ENCODE measurements at places on chromosomes 1 and 21.

GRCh38 chr1:156104065-156104810 is 10.3 kb upstream of the LMNA start:
- DNase-seq = peak; percentile 96

DNA sequence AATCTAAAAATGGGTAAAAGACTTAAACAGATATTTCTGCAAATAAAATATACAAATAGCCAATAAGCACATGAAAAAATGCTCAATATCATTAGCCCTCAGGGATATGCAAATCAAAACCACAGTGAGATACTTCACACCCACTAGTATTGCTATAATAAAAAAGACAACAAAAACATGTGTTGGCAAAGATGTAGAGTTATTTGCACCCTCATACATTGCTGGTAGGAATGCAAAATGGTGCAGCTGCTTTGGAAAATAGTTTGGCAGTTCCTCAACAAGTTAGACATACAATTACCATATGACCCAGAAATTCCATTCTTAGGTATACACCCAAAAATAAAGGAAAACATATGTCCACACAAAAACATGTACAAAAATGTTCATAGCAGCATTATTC is 30.2 kb downstream of the ZZZ3 start:
- peak; percentile 10 for DNase-seq

DNA sequence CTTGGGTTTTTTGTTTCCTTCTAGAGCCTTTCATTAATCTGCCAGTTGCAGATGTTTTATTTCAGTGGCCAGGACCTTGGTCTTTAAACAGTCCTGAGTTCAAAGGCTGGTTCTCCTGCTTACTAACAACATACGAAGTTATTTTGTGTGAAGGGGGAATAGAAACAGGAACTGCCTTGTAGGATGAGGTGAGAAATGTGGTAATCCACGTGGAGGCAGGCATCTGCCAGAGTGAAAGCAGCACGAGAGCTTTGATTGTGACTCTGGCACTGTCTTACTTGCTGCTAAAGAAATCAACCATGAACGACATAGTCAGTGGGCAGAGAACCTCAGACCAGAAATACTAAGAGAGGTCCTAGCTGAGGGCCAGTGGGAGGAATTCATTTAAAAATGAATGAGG is 30.4 kb downstream of the TMEM63A start:
- no peak for DNase-seq

GRCh38 chr1:41673378-41673777 is 188.9 kb upstream of the EDN2 start:
- no peak for DNase-seq

DNA sequence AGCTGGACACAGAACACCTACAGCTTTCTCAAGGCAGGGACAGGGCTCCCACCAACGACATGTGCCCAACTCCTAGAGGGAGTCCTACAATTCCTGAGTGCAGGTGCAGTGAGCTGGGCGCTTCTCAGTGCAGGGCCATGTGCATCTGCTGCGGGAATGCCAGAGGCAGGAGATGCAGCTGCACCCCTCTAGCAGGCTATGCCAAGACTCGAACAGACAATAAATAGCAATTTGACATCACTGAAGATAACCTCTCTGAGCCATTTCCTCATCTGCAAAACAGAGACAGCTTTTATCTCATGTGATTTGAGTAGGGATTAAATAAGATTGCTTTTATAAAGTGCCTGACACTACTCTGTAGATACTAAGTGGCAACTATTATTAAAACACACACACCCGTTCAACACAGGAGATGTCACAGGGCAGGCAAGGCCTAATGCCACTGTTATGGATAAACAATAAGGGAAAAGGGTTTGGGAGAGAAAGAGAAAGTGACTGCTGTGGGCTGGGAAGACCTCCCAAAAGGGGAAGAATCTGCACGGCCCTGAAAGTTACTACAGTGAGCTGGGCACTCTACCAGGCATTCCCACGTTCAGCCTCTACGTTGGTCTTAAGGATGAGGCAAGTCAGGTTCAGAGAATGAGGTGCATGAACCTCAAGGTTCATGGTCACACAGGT is 5.7 kb downstream of the SLC9A1 start:
- no peak for DNase-seq

DNA sequence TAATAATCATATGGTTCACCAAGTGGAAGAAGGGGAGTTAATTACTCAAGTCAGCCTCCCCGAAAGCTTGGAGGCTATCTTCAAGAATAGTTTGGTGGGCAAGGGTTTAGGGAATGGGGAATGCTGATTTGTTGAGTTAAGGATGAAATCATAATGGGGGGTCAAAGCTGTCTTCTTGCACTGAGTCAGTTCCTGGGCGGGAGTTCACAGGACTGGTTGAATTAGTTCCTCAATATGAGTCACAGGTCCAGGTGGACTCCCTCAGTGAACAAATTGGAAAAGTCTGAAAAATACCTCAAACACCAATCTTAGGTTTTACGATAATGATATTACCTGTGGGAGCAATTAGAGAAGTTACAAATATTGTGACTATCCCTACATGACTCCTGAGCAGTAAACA is 115.2 kb upstream of the COA6 start:
- DNase-seq = no peak

- no peak for DNase-seq
These were observed 74.5 kb downstream of the NPHP4 start for GRCh38 chr1:5917591-5918274.

DNA sequence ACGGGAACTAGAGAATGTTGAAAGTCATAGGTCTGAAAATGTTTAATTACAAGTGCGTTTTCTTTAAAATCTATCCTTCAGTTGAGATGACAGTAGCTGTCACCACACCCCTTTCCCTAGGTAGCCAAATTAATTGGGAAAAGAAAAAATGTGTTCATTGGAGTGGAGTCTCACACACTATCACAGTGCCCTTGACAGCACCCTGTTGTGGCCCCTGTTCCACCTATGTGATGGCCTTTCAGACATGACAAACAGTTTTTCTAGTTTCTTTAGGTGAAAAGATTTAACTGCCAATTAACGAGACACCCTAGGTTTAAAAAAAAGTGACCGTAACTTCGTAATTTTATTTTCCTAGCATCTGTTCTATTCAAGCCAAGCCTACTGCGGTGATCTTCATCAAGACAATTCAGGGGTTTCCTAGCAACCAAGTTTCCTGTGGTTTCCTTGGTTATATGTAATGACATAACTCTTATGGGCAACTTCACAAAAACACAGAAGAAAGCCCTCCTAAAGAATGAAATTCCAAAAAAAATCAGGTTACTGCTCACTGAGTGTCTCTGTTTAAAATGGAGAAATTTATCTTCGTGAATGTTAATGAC is 298.3 kb downstream of the PDE4B start:
- peak; percentile 9 for DNase-seq

DNA sequence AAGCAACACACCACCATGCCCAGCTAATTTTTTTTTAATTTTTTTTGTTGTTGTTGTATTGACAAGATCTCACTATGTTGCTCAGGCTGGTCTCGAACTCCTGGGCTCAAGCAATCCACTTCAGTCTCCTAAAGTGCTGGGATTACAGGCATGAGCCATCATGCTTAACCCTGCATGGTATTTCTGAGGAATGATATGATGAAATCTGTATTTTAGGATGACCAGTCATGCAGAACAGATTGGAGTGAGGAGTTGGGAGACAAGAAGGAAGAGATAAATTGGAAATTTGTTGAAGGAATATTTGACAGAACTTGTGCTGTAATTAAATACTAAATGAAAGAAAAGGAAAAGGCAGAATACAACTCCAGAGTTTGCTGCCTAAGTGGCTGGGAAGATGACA is 4.7 kb upstream of the NDUFS5 start:
- no peak for DNase-seq

DNA sequence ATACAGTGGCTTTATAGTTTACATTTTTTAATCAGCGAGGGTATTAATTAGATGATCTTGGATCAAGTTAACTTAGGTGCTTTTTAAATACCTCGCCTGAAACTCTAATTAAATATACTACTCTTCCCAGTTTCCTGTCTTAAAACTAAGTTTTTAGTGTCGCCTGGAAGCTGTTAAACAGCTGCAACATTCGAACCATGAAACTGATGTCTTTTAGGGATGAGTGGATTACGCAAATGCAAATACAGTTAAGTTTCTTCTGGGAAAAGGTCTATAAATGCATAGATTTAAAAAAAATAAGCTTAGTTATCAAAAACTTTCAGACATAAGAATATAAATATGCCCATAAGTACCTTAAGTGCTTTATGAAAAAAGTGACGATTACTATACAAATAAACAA is 228.3 kb downstream of the PTPRC start:
- peak; percentile 36 for DNase-seq

DNA sequence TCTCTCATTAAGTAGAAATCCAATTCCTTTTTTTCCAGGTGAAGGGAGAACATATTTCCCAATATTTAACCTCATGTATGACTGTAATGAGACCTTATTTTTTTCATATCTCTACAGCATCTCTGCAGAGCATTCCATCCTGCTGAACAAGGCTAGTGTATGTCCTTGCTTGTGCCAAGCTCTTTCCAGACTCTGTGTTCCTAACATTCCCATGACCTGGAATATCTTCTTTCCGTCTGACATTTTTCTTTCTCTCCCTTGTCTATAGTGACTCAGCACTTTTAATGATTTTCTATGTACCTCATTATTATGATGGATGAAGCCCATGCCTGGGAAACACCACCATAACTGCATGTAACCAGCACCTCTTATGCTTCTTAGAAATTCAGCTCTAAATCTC is 278.3 kb upstream of the NRIP1 start:
- no peak for DNase-seq

GRCh38 chr1:109782927-109783326 is 19.2 kb upstream of the EPS8L3 start:
- no peak for DNase-seq

- no peak for DNase-seq
These were observed 35.7 kb upstream of the FMN2 start for GRCh38 chr1:240055936-240056335.

GRCh38 chr1:44464361-44464760 is 59.3 kb downstream of the RNF220 start:
- DNase-seq = no peak

DNA sequence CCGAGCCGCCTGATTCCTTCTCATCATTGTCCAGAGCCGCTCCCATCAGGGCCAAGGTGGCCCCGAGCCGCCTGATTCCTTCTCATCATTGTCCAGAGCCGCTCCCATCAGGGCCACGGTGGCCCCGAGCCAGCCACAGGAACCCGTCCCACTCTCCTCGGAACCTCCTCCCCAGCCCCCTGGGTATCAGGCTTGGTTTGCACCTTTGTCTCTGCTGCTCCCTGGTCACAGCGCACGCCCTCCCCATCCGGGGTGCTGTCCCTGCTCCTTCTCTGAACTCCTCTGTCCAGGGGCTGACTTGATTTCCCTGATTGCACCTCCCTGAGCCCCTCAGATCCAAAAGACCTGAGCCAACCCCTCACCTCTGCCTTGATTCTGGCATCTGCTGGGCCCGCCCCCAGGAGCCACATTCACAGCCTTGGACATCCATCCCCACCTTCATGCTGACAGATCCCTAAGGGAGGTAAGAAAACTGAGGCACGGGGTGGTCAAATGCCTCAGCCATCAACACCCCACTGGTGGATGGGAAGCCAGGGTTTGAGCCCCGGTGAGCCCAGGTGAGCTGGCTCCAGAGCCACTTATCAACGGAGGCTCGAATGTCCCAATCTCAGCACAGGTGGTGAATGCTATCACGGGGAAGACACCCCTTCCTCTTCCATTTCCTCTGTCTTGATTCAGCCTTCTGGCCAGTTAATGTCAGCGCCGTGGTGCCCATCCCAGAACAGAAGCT is 25.6 kb upstream of the COL18A1 start:
- no peak for DNase-seq

DNA sequence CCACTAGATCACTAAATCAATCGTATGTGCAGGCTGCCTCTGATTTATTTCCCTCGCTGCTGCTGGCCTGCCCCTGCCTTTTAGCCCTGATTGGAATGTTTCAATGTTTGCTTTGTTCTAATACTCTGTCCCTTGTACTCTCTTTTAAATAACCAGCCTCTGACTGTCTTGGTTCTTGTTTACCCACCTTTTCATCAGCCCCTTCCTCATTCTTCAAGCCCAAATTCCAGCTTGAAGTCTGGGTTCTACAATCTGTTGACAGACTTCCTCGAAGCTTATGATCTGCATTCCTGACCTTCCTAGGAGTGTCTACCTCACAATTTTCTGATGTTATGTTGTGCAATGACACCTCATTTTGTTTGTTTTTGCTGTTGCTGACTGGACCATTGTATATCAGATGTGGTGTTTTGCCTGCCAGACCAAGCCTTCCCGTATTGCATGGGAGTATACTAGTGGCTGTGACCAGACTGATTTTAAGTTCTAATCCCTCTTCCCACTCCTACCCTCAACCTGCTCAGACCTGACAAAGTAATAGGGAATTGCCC is 46.6 kb upstream of the APOBEC4 start:
- DNase-seq = no peak

DNA sequence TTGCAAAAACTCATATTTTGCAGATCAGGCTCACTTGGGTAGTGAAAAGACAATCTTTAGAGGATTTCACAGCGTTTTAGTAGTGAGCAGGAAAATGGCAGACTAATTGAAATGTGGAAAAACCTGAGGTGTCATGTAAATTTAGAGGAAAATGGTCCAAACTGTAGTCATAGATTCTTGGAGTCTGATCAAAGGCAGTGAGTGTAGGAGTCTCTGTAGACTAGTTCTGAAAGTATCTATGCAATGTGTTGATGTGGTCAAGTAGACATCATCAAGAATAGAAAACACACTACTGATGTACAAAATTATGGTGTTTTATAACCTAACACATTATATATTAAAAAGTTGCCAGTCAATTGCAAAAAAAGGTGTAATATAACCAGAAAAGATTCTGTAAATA is 143.2 kb upstream of the C1orf105 start:
- DNase-seq = no peak
